GM06990 (cell line): ENCODE measurements at places on chromosomes 2 and 18.

GRCh38 chr2:119630121-119630520 lies 48.9 kb upstream of the TMEM177 start:
- DNase-seq = no peak

GRCh38 chr2:188383158-188383557 lies 91.5 kb downstream of the GULP1 start:
- no peak for DNase-seq

- DNase-seq = no peak
Observed at GRCh38 chr2:188181067-188181838, 110.4 kb upstream of the GULP1 start.

DNA sequence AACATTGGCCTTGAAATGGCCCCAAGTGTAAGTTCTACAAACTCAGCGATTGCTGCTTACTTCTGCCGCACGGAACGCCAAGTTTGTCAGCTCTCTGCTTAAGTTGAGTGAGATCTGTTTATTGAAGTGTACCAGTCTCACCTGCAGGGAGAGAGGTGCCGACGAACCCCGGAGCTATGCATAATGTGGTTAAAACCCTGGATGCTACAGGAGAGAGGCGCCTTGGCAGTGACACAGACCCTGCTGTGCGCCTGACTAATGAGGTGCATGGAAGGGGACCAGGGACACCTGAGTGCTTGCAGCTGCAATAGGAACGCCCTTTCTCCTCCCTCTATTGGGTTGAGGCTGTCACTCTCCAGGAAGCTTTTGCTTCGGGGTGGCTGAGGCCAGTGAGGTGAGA lies 979 bp downstream of the SLC9A2 start:
- DNase-seq = no peak

- DNase-seq = peak; percentile 75
Observed at GRCh38 chr2:202780514-202781021, 91.0 kb downstream of the ICA1L start.

DNA sequence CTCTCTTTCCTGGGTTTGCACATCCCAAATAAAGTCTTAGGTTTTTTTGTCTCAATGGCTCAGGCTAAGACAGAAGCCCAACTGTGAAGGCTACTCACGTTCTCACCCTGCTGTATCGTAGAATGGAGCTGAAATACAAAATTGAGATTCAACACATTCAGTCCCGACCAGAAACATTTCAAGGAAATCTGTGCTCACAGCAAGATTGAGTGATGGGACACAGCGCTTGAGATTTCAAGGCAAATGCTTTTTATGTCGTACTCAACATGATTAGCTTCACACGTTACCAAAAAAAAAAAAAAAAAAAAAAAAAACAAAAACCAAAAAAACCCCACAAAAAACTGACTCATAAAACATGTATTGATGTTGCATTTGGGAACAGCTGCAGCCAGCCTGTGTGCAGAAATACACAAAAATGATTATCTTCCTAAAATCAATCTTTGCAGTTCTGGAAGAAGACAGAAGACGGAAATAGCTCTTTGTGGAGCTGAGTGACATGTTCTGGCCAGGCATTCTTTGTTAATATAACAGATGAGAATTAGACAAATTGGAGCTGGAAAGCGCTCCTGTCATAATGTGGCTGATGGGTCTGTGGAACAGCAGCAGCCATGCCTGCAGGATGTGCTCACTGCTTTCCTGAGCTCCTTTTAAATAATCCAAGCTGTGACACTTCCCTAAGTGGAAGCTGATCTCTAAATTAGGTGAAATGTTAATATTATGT lies 453.2 kb downstream of the LPIN1 start:
- no peak for DNase-seq

- DNase-seq = no peak
Observed at GRCh38 chr18:65704046-65704445, 46.8 kb upstream of the CDH7 start.

- no peak for DNase-seq
Observed at GRCh38 chr2:161169335-161169734, 9.1 kb downstream of the TANK start.

DNA sequence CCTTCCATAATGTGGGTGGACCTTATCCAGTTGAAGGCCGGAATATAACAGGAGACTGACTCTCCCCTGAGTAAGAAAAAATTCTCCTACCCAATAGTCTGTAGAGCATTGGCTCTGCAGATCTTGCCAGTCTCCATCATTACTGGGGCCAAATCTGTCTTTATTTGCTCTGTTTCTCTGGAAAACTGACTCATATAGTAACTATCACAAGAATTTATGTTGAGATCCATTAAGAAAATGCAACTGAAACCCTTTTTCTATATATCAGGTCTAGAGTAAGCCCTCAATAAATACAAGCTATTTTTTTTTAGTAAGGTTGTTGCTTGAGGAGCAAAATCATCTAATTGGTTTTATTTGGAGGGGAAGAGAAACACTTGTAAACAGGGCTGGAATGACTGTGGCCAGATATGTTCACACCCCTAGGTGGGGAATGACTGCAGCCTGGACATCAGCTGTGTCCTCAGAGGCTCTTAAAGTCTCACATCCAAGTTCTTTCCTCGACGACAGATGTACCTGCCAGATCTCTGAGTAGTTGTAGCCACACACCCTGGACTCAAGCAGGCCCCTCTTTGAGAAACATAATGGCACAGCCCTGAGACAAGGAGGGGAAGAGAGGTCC lies 339.7 kb downstream of the TNS1 start:
- DNase-seq = no peak
